ENCODE measurements at places on chromosomes 6 and 20. TPM values are rescaled to one million over a fixed set of nuclear protein-coding genes. Genes with fewer than 3 reads are reported as not detected.

BPIFB4 gene
- total RNA-seq: not detected

UBE2C gene
- 3.5 TPM for total RNA-seq

EEF1A2 gene
- total RNA-seq: 0.77 TPM

CTSA gene
- total RNA-seq: 185 TPM
